ENCODE measurements at places on chromosomes 3 and 15.

- no peak for DNase-seq
Measured at GRCh38 chr3:55723653-55724406, 236.7 kb upstream of the WNT5A start.

GRCh38 chr3:175255698-175256097, 396.6 kb downstream of the NAALADL2 start:
- no peak for DNase-seq

DNA sequence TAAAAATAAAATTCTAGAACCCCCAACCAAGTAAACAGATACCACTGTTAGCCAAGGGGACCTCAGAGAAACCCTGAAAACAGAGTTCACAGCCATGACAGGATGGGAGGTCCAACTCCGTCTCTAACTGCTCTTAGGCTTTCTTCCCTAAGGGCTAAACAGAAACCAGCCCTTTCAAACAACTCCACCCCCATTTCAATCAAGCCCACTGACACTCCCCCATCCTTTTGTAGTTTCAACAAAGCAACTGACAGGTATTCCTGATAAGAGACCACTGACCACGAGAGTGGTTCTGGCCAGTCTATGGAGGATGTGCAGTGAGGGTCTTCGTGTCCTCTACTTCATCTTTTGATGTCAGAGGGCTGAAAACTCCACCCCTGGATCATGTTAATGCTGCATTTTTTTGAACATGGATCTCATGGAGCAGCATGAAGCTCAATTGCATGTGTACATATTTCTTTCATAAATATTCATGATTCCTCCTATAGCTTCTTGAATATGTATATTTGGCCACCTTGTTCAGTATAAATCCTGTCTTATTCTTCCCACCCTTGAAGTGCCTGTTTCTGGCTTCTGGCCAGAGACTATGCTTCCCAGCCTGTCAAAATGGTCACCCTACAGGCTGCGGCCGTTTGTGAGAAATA, 222.6 kb downstream of the OSBPL10 start:
- no peak for DNase-seq

- DNase-seq: no peak
Measured at GRCh38 chr3:38150780-38151528, 12.5 kb downstream of the MYD88 start.

DNA sequence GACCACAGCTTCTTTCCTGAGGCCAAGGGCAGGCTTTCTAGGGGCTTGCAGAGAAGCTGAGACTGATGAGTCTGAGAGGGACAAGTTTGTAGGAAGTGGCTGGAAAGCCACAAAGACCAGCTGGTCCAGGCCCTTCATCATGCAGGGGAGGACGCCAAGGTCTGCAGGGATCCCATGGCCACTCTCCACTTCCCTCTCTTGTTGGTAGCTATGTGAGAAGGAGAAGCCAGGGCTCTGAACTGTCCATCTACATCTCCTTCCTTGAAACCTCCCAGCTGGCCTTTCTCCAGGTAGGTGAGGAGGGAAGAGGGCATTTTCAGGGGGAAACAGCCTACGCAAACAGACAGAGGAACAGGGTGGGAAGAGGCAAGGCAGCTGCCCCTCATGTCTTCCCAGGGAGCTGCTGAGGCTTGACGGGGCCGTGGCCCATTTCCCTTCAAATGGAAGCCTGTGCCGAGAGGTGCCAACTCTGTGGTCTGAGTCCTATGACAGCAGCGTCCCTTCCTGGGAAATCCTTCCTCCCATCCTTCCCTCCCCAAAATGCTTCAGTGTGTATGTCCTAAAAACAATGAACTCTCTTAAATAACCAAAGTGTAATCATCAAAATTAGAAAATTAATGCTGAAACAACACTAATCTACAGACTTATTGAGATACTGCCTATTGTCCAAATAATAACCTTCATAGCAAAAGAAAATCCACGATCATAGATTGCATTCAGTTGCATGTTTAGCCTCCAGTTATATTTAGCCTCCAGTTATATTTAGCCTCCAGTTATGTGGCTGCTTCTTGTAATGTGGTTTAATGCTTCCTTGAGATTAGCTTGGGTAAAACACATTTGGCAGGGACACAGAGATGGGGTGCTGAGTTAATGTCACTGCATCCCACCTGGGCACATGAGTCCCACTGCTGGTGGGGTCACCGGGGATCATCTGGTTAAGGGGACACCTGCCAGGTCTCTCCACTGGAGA, 36.0 kb downstream of the GNB5 start:
- DNase-seq: no peak

DNA sequence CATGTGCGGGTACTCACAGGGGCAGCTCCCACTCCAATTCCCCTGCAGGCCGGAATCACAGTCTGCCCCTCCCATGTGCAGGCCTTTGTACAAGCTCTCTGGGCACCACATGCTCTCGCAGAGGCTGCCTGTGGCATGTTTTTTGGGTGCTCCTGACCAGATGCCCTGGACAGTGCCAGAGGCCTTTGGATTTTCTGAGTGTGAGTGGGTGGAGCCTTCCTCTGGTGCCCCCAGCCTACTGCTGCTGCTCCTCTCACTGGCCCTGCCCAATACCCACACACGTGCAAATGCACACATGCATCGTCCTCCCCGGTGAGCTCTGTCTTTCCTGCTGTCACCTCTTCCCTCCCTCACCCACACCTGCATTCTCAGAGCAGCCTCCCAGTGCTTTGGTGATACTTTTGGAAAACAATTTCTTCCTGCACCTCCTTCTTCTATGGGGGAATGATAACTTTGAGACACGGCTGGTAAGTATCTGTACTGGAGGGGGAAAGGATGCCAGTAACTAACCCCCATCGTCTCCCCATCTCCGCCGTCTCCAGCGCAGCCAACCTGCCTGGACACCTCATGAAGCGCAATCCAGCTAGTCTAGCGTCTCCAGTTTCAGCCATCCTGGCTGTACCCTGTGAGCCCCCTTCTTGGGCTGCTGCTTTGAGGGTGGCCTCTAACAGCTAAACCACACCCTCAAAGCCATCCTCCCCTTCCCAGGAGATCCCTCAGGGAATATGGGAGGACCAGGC, 229.4 kb upstream of the TOPAZ1 start:
- no peak for DNase-seq

GRCh38 chr3:123067689-123068600, 1.1 kb downstream of the PDIA5 start:
- DNase-seq: no peak

GRCh38 chr3:135325726-135326235, 530.7 kb downstream of the EPHB1 start:
- no peak for DNase-seq

DNA sequence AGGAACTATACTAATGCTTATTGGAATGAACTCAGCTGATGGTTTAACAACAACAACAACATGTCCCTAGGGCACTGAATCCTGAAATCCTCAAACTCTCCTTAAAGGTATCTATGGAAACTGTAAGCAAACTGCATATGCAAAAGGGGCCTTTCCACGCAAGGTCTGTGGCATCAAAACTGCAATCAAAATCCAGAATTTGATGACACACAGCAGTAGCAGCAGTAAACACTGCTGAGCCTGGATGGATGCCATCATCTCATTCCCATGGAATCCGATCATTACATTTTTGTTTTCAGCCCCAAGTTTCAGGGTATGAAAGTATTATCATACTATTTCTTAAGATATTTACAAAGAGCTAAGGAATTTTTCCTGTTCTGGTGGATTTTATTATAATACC, 399.7 kb downstream of the VPS13C start:
- no peak for DNase-seq

DNA sequence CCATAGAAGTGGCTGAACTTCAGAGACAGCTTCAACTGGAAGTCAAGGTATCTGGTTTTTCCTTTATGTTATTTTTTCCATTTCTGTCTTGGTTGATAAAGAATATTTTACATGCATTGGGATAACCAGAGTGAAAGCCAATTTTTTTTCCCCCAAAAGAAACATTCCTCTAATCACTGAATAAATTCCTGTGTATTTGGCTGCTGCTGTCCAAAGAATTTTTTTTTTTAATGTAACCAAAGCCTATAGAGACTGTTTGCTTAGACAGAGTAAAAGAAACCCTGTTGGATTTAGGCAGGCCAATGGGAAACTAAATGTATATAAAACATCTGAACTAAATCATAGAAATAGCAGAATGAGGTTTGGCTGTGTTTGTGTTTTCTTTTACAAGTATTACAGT, 75.2 kb downstream of the CGNL1 start:
- no peak for DNase-seq

Measured in activated T-helper 1 cell treated with anti-CD3 and anti-CD28 coated beads, Interleukin-2, amount 50 U/mL, for 16 hours (primary cell).